ENCODE measurements at places on chromosomes 7 and 10.

GRCh38 chr7:95859429-95859828 lies 87.1 kb downstream of the DYNC1I1 start:
- no peaks in the 10 kb centered on the region for H3K36me3 ChIP-seq
- no peak overlapping the region for H3K4me3 ChIP-seq
- no peaks in the 10 kb centered on the region for H3K4me1 ChIP-seq

GRCh38 chr10:127834791-127835190 lies 58.0 kb downstream of the CLRN3 start:
- no peak for DNase-seq
- H3K36me3 ChIP-seq, result no peaks in the 10 kb centered on the region
- H3K27ac ChIP-seq, result no peak overlapping the region
- no peak overlapping the region for H3K4me3 ChIP-seq

DNA sequence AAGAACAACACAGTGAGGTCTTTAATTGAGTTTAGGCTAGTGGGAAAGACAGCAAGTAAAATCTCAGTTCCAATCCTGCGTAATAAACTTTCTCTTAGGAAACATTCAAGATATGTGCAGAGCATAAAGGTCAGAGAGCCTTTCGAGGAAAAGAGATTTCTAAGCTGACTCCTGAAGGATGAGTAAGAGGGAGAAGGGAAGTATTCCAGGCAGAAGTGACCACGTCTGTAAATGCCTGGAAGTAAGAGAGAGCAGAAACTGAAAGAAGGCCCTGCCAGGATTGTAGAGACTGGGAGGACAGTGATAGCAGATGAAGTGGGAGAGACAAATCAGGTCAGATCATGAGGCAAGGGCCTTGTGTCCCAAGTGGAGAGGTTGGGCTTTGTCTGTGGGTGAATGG lies 41.8 kb downstream of the PNLIPRP3 start:
- no peak overlapping the region for H3K4me3 ChIP-seq
- peaks cover 7% of the 10 kb centered on the region for H3K4me1 ChIP-seq
- H3K36me3 ChIP-seq, result no peaks in the 10 kb centered on the region
- H3K27ac ChIP-seq, result no peak overlapping the region
- no peaks in the 10 kb centered on the region for H3K27me3 ChIP-seq
- no peak for DNase-seq

DNA sequence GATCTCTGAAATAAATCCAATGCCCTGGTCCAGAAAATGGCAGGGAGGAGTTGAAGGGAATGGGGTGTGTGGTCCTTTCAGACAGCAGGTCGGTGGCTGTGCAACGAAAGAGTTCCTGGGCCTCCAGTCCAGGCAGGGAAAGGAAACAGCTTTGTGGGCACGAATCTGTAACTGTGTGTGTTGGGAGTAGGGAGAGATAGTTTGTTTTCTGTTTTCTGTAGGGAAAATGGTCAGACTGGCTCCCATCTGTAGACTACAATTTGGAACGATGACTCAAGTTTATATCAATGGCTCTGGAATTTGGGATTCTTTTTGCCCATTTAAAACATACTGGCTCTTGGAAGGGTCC lies 2.6 kb upstream of the HOXA9 start:
- peaks cover 19% of the 10 kb centered on the region for H3K36me3 ChIP-seq
- H3K4me1 ChIP-seq, result peaks cover 5% of the 10 kb centered on the region
- H3K27me3 ChIP-seq, result no peaks in the 10 kb centered on the region
- peak overlapping the region; percentile 54 for H3K4me3 ChIP-seq
- H3K27ac ChIP-seq, result peak overlapping the region; percentile 93

DNA sequence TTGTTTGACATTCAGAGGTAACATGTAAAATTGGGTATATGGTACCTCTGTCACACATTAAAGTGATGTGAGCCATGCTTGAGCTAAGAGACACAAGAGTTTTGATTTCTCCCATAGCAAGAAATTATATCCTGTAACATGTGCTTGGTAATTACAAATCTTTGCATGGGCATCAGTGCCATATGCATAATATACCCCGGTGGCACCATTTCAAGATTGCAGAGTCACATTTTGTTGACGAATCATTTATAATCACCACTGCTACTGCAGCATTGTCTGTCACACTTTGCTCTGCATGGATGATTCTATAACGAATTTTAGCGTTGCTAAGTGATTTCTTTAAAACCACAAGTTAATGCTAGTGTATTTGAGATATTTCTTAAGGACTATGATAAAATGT lies 443.7 kb upstream of the LRRN3 start:
- H3K27ac ChIP-seq, result no peak overlapping the region
- H3K27me3 ChIP-seq, result no peaks in the 10 kb centered on the region
- DNase-seq, result no peak
- H3K4me3 ChIP-seq, result no peak overlapping the region

- DNase-seq, result peak; percentile 73
- H3K27ac ChIP-seq, result peak overlapping the region; percentile 75
- H3K36me3 ChIP-seq, result no peaks in the 10 kb centered on the region
- no peak overlapping the region for H3K4me3 ChIP-seq
These were observed 100.7 kb downstream of the NKX6-2 start for GRCh38 chr10:132685101-132685891.

DNA sequence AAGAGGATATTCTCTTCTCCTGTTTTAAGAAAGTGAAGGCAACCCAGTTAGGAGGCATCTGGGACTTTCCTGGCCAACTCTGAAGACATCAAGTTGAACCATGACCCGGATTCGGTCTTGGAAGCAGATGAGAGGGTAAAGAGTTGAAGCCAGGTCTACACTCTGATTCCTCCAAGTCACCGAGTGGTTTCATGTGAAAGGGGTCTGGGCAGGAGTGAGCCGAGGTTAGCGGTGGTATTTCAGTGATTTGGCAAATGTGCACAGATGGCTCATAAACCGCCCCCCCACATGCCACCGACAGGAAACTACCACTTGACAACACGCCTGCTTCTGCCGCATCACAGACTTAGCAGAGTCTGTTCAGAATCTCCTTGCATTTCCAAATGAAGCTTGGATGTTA lies 11.4 kb upstream of the REPIN1 start:
- H3K4me3 ChIP-seq, result no peak overlapping the region
- H3K36me3 ChIP-seq, result no peaks in the 10 kb centered on the region

DNA sequence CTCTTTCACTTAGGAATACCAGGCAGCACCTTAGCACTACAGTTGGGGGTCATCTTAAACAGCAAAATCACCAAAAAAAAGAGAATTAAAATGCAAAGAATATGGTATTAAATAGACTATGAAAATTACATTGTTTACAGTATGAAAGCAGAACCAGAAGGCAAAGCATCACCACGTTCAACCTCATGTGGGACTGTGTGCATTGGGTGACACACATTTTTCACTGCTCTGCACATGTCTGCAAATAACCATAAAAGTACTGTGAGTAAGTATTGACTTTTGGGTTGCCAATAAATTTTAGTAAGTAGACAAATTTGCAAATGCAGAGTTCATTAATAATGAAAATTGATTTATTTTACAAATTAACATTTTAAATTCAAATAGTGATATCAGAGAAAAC lies 232.1 kb upstream of the ZWINT start:
- no peak overlapping the region for H3K27ac ChIP-seq
- peaks cover 9% of the 10 kb centered on the region for H3K27me3 ChIP-seq
- no peaks in the 10 kb centered on the region for H3K36me3 ChIP-seq
- H3K4me3 ChIP-seq, result no peak overlapping the region

DNA sequence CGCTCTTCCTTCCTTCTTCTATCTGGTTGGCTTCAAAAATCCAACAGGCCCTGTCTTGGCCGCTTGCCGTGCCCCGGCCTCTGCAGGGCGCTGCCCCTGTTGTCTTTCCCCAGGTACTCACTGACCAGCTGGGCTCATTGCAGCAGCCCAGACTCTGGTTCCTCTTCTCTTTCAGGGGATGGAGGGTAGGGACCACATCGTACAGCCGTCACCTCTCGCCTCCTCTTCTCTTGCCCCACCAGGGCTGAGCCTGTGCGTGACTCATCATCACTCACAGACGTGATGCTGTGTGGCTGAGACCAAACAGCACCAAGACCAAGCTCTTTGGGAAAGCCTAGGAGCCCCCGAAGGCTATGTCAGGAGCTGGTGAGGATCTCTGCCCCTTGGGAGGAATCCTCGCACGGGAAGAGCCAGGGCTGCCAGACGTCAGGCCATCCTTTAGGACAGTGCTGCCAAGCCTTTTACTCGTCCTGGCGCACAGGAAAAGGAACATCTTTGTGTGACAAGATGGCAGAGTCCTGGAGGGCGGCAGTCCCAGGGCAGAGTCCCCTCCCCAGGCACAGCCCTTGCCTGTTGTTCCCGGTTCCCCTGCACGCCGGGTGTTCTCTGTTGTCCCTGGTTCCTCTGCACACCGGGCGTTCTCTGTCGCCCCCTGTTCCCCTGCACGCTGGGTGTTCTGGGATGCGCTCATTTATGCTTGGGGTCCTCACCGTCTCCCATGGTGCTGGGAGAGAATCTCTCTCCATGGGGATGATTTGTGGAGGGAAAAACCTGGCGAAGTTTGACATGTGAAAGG lies 188.5 kb upstream of the SHH start:
- no peaks in the 10 kb centered on the region for H3K36me3 ChIP-seq
- DNase-seq, result no peak
- no peak overlapping the region for H3K27ac ChIP-seq
- H3K27me3 ChIP-seq, result peaks cover 19% of the 10 kb centered on the region
- no peak overlapping the region for H3K4me3 ChIP-seq

DNA sequence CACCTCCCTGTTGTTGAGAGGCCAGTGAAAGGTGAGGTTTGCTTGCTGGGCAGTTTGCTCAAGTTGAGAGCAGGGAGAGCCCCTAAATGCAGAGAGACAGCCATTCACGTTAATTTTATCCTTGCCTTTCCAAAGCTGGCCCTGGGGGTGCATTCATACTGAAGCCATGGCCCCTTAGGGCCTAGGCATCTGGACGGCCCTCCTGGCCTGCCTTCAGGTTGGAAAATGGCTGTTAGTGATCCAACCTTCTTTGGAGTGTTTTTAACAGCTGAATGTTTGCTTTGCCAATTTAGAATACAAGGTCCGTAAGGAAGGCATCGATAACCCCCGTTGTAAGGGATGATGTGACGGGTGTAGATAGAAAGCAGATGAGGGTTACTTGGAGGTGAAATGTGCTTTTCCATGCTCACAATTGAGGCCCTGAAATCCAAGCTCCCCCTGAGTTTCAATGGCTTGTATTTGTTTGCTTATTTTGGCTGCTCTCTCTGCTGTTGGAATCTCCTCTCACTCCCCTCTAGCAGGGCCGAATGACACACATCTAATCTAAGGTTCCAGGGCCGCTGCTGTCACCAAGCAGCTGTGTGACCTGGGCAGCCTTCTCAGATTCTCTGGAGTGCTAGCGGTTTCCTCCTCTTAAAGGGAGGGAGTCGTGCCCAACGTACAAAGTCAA lies 171.6 kb upstream of the MKI67 start:
- no peak overlapping the region for H3K27ac ChIP-seq
- H3K36me3 ChIP-seq, result no peaks in the 10 kb centered on the region
- no peak overlapping the region for H3K4me3 ChIP-seq
- DNase-seq, result no peak

GRCh38 chr10:86535132-86535882 lies 13.7 kb upstream of the WAPL start:
- H3K27me3 ChIP-seq, result no peaks in the 10 kb centered on the region
- no peaks in the 10 kb centered on the region for H3K36me3 ChIP-seq
- DNase-seq, result no peak
- H3K27ac ChIP-seq, result no peak overlapping the region
- H3K4me3 ChIP-seq, result peak overlapping the region; percentile 30

- no peak overlapping the region for H3K4me3 ChIP-seq
- no peaks in the 10 kb centered on the region for H3K27me3 ChIP-seq
- peaks cover 42% of the 10 kb centered on the region for H3K36me3 ChIP-seq
- H3K4me1 ChIP-seq, result peaks cover 32% of the 10 kb centered on the region
These were observed 5.1 kb downstream of the RBM33 start for GRCh38 chr7:155649588-155649987.

DNA sequence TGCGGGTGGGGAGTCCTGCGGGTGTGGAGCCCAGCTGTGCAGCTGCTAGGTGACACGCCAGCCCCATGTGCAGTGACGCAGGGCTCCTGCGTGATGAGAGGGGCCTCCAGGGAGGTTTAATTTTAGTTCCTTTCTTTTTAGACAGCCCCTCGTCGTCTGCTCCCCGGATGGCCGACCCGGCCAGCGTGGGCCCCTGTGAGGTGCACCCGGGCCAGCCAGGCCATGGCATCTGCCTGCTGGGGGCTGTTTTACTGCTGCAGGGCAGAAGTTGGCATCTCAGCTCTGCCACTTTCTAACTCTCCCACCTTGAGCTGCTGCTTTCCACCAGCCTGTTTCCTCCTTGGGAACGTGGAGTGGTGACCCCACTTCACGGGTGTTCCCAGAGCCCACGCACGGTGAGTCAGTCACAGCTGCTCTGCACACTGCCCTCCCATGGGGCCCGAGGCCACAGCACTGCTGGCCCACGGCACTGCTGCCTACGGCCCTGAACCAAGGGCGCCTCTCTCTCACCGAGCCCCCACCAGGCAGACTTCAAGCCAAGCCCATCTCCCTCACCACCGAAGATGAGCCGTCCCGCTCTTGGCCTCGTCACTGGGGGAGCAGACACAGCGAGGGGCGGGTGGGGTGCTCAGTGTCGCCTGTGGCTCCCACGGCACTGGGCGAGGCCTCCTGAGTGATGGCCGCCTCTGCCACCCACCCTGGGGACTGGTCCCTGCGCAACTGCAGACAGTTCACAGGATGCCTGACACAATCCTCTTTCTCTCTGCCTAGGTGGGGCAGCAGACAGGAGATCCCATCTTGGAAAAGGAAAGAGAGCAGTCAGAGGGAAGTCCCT lies 21.3 kb downstream of the CYP2W1 start:
- peaks cover 8% of the 10 kb centered on the region for H3K36me3 ChIP-seq
- H3K4me1 ChIP-seq, result no peaks in the 10 kb centered on the region
- no peak overlapping the region for H3K4me3 ChIP-seq

Data from RWPE2 (cell line).